ENCODE measurements at places on chromosomes 1 and 21.
A peak's percentile ranks its signal among the peaks of the same experiment; 100 is the strongest.

- no peak for DNase-seq
These were observed 2.6 kb upstream of the GNG5 start for GRCh38 chr1:84509029-84509428.

GRCh38 chr1:161261261-161262235 lies 3.0 kb downstream of the PCP4L1 start:
- DNase-seq: no peak

- DNase-seq: no peak
These were observed 33.7 kb downstream of the SOD1 start for GRCh38 chr21:31693222-31693621.

DNA sequence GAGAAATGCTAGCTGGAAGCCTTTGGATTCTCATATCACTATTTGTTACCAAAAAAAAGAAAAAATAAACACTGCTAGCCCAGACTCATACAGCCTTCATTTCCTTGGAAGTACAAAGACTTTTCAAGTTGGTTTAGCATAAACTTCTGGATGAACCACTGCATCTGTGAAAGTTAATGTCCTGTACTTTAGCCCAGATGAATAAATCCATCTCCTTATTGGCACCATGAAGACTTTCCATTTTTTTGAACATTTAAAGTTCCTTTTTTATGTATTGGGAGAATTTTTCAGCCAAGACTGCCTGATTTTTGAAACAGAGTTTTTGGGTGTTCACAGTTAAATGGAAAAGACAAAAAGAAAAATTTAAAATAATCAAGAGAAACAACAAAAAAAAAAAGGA lies 184.0 kb upstream of the C1orf87 start:
- DNase-seq: no peak

- DNase-seq: no peak
These were observed 2.5 kb downstream of the PPT1 start for GRCh38 chr1:40094466-40095110.

- DNase-seq: no peak
These were observed 415.2 kb upstream of the KAZN start for GRCh38 chr1:14183329-14183728.

DNA sequence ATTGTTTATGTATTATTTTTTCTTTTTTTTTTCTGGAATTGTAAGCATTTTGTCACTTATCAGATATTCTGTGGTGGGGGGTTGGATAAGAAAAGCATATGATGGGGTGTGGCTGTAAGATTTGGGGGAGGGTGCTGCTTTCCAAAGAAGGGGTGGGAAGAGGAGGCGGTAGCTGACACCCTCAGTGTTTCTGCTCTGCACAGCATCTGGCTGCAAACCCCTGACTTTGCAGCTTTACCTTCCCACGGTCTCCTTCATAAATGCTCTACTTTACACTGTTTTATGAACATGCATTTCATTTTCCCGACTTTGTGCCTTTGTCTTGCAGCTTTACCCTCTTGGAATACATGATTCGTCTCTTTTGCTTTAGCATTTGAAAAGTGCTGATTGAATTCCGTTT lies 7.6 kb downstream of the FMN2 start:
- DNase-seq: no peak

DNA sequence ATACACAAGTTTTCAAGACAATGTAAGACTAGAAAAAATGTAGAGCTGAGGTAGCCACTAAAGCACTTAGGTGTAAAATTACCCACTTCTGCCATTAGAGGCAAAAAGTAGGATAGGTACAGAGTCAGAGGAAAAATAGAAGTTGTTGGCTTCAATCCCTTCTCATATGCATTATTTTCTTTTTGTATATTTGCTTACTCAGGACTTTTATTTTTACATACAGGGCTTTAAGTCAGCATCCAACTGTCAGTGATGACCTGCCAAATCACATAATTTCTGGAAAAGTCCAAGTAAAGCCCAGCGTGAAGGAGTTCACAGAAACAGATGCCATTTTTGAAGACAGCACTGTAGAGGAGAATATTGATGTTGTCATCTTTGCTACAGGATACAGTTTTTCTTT lies 211.0 kb upstream of the POGK start:
- no peak for DNase-seq

DNA sequence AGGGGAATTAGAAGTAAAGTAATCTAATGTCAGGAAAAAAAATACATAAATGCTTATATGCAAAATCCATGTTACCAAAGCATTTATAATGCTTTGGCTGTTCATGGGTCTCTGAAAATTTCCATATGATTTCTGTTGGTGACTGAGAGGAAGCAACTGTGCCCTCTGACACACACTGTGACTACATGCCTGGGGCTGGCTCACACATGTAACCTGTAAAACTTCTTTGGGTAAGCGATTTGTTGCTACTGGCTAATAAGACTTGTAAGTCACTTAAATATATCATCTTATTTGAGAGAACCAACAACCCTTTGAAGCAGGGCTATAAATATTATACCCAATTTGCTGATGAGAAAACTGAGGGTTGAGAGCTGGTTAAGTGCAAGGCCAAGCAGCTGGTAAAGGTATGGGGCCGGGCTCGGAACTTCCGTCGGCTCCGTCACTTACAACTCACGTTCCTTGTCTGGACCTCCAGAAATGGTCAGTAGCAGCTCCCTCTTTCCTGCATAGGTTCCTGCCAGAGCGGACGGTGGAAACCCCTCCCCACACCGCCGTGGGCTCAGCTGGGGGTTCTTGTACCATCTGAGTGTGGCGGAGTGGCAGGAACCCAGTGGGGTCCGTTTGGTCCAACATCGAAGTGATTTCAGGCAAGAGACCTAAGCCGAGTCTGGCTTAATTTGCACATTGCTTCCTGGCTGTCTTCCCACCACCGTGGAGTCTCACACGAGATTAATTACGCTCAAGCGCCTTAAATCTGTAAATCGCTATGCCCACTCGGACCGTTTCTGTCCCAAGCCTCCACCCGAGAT lies 714 bp downstream of the DFFA start:
- no peak for DNase-seq

- no peak for DNase-seq
These were observed 342.2 kb downstream of the CAMTA1 start for GRCh38 chr1:7127322-7128075.

DNA sequence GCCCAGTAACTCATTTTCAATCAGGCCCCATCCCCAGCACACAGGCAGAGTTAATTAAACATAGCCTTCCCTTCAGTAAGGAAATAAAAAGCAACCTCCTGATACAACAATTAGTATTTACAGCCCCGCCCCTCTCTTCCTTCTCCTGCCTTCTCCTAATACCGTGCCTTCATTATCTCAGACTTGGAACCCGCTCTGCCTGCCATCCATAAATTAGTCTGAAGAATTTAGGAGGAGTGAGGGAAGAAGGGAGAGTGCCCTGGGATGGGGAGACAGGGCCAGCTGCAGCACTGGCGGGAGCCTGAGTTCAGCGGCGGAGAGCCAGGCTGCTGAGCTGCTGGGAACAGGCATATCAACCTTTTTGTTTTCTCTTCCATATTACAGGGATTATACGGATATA lies 172.8 kb downstream of the ACTL8 start:
- DNase-seq: no peak

- DNase-seq: no peak
These were observed 79.6 kb upstream of the BMP8A start for GRCh38 chr1:39411526-39412478.

GRCh38 chr1:61259379-61260148 lies 177.2 kb downstream of the NFIA start:
- DNase-seq: no peak

- DNase-seq: no peak
These were observed 12.6 kb downstream of the GBP5 start for GRCh38 chr1:89260042-89260441.

DNA sequence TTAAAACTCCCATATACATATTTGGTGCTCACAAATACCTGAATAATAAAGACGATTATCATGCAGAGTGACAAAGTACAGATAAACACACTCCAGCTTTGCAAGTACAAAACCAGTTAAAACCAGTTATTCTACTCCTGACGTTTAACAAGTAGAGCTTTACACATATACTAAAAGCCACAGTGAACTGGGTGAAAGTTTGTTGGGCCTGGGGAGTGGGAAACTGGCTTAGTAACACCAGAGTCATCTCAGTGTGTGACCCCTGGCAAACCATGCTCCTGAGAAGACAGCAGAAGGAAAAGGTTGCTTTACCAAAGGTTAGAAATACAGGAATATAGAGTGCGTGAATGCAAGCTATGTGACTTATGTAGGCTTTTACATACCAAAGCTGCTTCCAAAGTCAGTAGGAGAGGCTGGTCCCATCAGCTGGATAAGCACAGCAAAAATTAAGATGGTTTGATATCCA lies 148.1 kb downstream of the NRIP1 start:
- DNase-seq: no peak

DNA sequence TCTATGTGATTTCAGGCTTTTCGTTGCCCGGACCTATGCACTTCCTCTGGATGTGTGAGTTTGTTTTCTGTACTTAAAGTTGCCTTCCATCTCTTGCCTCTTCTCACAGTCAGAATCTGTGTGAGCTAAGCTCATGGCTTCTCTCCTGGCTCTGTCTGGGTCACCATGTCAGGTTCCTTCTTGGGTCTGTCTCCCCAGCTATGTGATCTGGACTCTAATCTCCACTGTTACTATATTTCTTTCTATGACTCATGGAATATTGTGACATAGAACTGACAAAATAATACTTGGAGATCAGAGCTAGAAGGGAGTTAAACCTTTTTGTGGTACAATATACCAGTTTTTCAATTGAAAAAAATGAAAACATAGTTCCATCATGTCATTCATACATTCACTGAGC lies 172.7 kb upstream of the FGGY start:
- peak; percentile 22 for DNase-seq

DNA sequence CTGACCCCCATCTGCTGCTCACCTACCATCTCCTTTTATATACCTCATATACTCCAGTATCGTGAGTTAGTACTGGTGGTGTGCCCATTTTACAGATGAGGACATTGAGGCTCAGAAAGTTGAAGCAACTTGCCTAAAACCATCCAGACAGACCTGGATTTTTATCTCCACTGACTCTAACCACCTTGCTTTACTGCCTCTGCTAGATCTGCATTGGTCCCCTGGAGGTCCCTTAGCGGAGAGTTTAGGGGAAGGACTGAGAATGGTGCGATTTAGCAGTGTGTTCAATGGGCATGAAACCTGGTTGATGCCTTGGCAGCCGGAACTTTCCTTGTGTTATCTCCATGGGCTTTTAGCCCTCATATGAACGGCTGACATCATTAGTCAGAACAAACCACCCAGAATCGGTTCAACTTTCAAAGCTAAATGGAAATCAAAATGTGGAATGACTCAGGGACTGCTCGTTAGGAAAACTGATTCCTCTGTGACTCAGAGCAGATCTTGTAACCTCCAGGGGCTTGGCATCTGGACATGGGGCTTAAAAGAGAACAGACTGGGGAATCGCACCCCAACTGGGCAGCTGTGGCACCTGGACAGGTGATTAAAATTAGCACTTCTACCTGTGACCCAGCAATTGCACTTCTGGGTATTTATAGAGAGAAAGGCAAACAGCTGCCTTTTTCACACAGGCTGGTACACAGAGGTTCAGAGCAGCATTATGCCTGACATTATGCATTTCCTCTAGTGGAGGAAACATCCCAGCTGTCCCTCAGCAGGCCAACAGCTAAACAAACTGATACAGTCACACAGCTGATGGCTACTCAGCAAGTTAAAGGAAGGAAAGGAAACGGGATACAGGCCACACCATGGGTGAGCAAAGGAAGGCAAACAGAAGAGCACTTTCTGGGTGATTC lies 25.3 kb downstream of the TMEM51 start:
- DNase-seq: peak; percentile 89

- no peak for DNase-seq
These were observed 35.5 kb upstream of the VANGL1 start for GRCh38 chr1:115606305-115606704.

GRCh38 chr1:160718210-160718609 lies 6.6 kb upstream of the CD48 start:
- DNase-seq: no peak

DNA sequence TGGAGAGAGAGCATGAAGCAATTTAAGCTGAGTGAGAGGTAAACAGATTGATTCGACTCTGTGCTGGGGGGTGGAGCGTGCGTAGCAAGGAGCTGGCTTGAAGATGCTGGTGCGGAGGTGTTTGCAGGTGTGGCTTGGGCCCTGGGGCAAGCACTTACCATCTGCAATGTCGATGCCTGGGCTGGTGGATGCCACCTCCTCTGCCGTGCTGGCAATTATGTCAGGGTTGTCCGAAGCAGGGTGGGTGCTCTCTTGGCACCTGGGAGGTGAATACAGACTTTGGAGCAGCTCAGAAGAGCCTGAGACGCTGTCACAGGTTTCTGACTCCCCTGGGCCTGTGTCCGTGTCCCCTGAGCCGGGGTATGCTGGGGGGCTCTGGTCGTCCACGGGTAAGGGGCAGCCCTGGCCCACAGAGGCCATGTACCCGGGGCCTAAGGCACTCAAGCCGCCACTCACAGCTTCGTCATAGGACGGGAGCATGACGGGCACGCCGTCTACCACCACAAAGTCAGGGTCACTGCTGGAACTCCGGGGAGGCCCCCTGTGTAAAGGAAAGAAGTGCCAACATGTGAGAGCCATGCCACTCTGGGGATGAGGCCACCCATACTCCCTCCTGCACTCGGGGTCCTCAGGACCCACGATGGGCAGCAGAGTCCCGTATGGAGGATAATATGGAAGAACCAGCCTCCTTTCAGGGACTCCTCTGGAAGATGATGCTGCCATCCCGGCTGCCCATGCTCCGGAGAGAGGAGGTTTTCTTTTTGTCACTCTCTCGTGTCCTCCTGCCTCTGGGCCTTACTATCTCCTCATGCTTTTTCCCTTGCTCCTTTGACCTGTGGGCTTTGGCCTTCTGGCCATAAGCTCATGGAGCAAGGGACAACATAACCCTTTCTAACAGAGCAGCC lies 80.3 kb upstream of the TLR5 start:
- DNase-seq: no peak

DNA sequence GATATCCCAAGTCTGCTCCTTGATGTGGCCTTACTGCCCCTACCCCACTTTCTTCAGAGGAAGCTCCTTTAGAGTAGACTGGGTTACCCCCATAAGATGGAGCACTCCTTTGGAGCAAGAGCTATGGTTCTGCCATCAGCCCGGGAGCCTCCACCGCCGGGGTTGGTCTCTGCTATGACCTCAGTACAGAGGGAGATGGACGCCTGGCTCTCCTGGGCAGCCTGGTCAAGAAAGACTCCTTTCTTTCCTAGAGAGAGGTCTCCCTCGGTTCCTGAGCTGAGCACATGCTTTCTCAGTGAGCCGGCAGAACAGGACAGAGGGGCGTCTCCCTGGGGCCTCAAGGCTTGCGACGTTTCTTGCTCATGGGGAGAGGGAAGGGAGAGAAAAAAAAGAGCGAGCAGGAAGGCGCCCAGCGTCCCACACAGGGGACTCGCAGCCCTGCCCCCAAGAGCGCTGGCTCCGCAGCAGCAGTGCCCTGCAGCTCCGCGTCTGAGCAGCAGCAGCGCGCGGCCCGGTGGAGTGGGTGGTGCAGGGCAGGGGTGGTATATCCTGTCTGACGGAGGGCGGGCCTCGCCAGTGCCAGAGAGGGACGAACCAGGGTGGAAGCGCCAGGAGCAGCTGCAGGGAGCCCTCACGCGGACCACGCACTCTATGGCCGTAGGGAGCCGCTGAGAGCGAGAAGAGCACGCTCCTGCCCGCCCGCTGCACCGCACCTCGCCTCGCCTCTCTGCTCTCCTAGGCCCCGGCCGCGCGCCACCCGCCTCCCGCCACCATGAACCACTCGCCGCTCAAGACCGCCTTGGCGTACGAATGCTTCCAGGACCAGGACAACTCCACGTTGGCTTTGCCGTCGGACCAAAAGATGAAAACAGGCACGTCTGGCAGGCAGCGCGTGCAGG lies at the start of gene PKP1:
PKP1 (plus strand) TSS at position 576 of the 899 bp plus-strand sequence; CDS start at position 773, 197 bp downstream.
- DNase-seq: peak; percentile 48

- no peak for DNase-seq
These were observed 4.1 kb downstream of the ZNF362 start for GRCh38 chr1:33260439-33260838.

- DNase-seq: no peak
These were observed 24.7 kb downstream of the LGALS8 start for GRCh38 chr1:236548452-236548851.

GRCh38 chr1:214370615-214371014 lies 89.7 kb downstream of the SMYD2 start:
- DNase-seq: no peak

Data from AG20443 (cell line).